Epithelial cell of esophagus (primary cell): ENCODE measurements at places on chromosomes 5 and 9.
A peak's percentile ranks its signal among the peaks of the same experiment; 100 is the strongest.

- DNase-seq, result peak; percentile 92
Measured at GRCh38 chr9:36317766-36318165, 59.5 kb upstream of the GNE start.

DNA sequence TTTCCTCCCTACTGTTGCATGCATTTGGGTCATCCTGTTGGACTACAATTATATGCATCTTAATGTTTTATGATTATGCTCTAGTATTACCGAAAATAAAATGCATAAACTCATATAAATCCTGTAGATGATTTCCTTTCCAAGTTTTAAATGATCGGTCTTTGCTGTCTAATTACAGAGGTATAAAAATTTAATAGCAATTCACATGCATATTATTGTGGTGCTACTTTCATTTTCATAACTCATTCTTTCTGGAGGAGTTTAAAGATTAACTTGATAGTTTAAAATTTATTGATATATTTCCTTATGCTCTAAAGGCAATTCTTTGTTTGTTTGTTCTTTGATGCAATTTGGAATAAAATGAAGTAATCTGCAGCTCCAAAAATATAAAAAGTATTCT, 1475.1 kb downstream of the MAT2B start:
- DNase-seq, result no peak

- peak; percentile 52 for DNase-seq
Measured at GRCh38 chr5:65873181-65873750, 53.1 kb upstream of the ERBIN start.

DNA sequence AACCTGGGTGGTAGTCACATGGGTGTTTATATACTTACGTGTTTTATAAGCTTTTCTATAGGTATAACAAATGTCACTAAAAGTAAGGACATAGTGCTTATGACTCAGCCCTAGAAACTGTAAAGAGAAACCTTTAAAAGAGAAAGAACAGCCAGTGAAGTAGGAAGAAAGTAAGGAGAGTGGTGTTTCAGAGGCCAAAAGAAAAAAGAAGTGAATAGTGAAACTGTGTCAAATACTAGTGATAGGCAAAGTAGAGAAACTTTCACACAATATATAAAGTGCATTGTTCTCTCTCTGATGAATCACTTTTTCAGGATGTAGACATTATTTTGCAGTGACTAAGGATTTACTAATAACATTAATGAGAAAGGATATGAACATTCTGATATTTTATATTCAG, 74.2 kb upstream of the SUSD1 start:
- DNase-seq, result peak; percentile 54

- no peak for DNase-seq
Measured at GRCh38 chr5:132019857-132020555, 8.5 kb upstream of the ACSL6 start.

GRCh38 chr5:16456103-16456832, 9.3 kb downstream of the ZNF622 start:
- peak; percentile 81 for DNase-seq

- peak; percentile 40 for DNase-seq
Measured at GRCh38 chr9:13395156-13395555, 115.7 kb upstream of the MPDZ start.

GRCh38 chr9:31153250-31153840, 1231.1 kb upstream of the ACO1 start:
- peak; percentile 38 for DNase-seq

GRCh38 chr9:135592331-135592590, 30.7 kb downstream of the PAEP start:
- no peak for DNase-seq

- DNase-seq, result no peak
Measured at GRCh38 chr9:37424686-37425297, 2.3 kb downstream of the GRHPR start.

DNA sequence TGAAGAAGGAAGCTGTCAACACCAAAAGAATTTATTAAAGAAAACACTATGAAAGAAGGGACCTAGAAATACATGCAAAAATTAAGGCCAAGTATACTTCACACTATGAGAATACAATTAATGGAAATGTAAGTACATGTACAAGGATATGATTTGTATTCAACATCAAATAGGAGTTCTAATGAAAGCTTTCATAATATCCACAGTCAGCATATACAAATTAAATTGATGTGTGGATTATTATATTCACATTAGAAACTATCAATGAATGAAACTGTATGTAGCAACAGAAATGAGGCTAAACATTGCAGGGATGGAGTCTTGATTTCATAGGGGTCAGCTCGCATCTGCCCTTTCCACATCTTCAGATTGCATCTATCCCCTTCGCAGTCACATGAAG, 401.5 kb downstream of the CTNND2 start:
- no peak for DNase-seq

DNA sequence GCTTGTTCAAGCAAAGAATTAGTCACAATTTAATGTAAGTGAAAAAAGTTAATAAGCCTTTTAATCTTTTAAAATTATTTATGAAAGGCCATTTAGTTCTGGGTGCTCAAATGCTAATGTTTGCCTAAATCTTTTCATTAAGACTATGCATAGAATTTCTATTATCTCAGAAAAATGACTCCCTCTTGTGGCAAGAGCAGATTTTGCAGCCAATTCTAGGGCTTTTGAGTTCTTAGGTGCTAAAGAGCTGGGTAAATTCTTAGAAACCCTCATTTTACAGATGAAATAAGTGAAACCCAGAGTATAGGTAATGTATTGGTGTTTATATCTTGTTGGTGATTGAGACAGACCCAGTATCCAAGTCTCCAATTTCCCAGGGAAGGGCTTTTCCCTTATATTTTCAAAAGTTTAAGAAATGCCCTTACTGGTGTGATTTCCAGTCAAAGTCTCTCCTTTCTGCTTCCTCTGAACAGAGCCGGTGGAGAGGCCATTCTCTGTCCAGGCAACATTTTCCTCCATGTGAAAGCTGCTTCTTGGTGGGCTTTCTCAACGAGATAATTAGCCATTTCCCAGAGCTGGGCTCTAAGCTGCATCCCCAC, 24.1 kb upstream of the PCSK5 start:
- peak; percentile 67 for DNase-seq
